ENCODE measurements at places on chromosomes 11 and 22.

DNA sequence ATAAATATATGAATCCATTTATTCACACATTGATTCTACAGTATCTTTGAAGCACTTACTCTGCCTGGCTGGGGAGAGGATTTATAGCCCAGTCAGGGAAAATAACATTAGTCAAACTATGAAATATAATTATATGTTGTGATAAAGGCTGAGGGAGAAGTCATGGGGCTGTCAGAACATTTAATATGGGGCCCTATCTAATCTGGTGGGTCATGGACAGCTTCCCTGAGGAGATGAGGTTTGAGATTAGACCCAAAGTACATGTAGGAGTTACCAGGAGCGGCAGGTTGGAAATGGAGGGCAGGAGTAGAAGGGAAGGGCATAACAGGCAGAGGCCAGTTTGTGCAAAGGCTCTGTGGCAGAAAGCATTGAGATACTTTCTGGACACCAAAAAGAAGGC, 86.2 kb downstream of the DEPDC5 start:
- no peak overlapping the region for H3K4me3 ChIP-seq
- H3K36me3 ChIP-seq: peaks cover 45% of the 10 kb centered on the region
- H3K27ac ChIP-seq: peak overlapping the region; percentile 8

GRCh38 chr11:44566952-44567875, 1.8 kb downstream of the CD82 start:
- H3K4me3 ChIP-seq: peak overlapping the region; percentile 87
- no peaks in the 10 kb centered on the region for H3K27me3 ChIP-seq
- H3K4me1 ChIP-seq: peaks cover 54% of the 10 kb centered on the region
- peak overlapping the region; percentile 97 for H3K27ac ChIP-seq

GRCh38 chr22:18031695-18032454, 7.5 kb upstream of the MICAL3 start:
- no peak for DNase-seq
- no peak overlapping the region for H3K27ac ChIP-seq
- no peak overlapping the region for H3K4me3 ChIP-seq
- H3K36me3 ChIP-seq: no peaks in the 10 kb centered on the region

GRCh38 chr11:114129142-114129541, 69.6 kb downstream of the ZBTB16 start:
- no peaks in the 10 kb centered on the region for H3K27me3 ChIP-seq
- H3K27ac ChIP-seq: no peak overlapping the region
- peak overlapping the region; percentile 68 for H3K4me3 ChIP-seq
- DNase-seq: no peak

- H3K27ac ChIP-seq: no peak overlapping the region
- no peaks in the 10 kb centered on the region for H3K4me1 ChIP-seq
- no peak for DNase-seq
- H3K4me3 ChIP-seq: no peak overlapping the region
- no peaks in the 10 kb centered on the region for H3K27me3 ChIP-seq
Measured at GRCh38 chr11:133323354-133323753, 208.9 kb downstream of the OPCML start.

GRCh38 chr11:130876931-130877915, 39.1 kb downstream of the SNX19 start:
- H3K27me3 ChIP-seq: no peaks in the 10 kb centered on the region
- peaks cover 51% of the 10 kb centered on the region for H3K36me3 ChIP-seq
- no peak for DNase-seq
- no peak overlapping the region for H3K27ac ChIP-seq

GRCh38 chr11:124674168-124674517, 439 bp downstream of the SPA17 start:
- H3K36me3 ChIP-seq: peaks cover 29% of the 10 kb centered on the region
- peak overlapping the region; percentile 83 for H3K4me3 ChIP-seq
- H3K27me3 ChIP-seq: no peaks in the 10 kb centered on the region
- peak overlapping the region; percentile 97 for H3K27ac ChIP-seq
- H3K4me1 ChIP-seq: peaks cover 11% of the 10 kb centered on the region

- H3K36me3 ChIP-seq: no peaks in the 10 kb centered on the region
- DNase-seq: no peak
- no peak overlapping the region for H3K4me3 ChIP-seq
Measured at GRCh38 chr11:104761511-104761910, 136.7 kb downstream of the CASP12 start.

GRCh38 chr11:117816151-117816741, 8.3 kb downstream of the FXYD2 start:
- peaks cover 11% of the 10 kb centered on the region for H3K36me3 ChIP-seq
- DNase-seq: no peak
- H3K4me1 ChIP-seq: peaks cover 38% of the 10 kb centered on the region
- H3K27ac ChIP-seq: peak overlapping the region; percentile 96
- peak overlapping the region; percentile 69 for H3K4me3 ChIP-seq

GRCh38 chr11:85627332-85627997, at the start of gene DLG2:
Gene DLG2, minus strand, starts transcription at chr11:85627344.
- H3K27me3 ChIP-seq: no peaks in the 10 kb centered on the region
- H3K36me3 ChIP-seq: peaks cover 21% of the 10 kb centered on the region
- DNase-seq: peak; percentile 5
- H3K4me3 ChIP-seq: peak within 1 kb of the TSS; percentile 97
- peak within 1 kb of the TSS; percentile 94 for H3K27ac ChIP-seq
- H3K4me1 ChIP-seq: peaks cover 27% of the 10 kb centered on the region

DNA sequence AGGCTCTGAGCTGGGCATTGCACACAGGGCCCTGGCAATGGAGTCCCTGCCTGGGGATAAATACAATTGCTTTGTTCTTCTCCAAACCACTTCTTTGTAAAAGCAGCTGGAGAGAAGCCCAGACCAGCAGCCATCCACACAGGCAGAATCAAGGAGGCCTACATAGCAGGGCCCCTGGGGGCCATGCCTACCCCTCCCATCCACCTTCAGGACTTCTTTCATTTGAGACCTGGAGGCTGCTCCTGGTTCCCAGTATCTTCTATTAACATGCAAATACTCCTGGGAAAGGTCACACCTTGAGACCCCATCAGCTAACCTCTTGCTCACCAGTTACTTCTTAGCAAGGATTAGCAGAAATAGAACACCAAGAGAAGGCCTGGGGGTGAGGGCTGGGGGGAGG, 511.1 kb downstream of the SOX6 start:
- no peaks in the 10 kb centered on the region for H3K4me1 ChIP-seq
- no peak for DNase-seq
- no peak overlapping the region for H3K4me3 ChIP-seq
- H3K27ac ChIP-seq: no peak overlapping the region
- H3K27me3 ChIP-seq: no peaks in the 10 kb centered on the region
- no peaks in the 10 kb centered on the region for H3K36me3 ChIP-seq

GRCh38 chr22:28791841-28792490, 8.4 kb downstream of the XBP1 start:
- peak overlapping the region; percentile 81 for H3K27ac ChIP-seq
- H3K4me3 ChIP-seq: peak overlapping the region; percentile 19
- peaks cover 60% of the 10 kb centered on the region for H3K36me3 ChIP-seq
- H3K4me1 ChIP-seq: peaks cover 55% of the 10 kb centered on the region
- DNase-seq: no peak
- H3K27me3 ChIP-seq: no peaks in the 10 kb centered on the region

- H3K27ac ChIP-seq: no peak overlapping the region
- H3K36me3 ChIP-seq: no peaks in the 10 kb centered on the region
- no peak for DNase-seq
- no peaks in the 10 kb centered on the region for H3K27me3 ChIP-seq
- no peak overlapping the region for H3K4me3 ChIP-seq
Measured at GRCh38 chr11:50080256-50080655, 47.6 kb downstream of the OR4C45 start.

DNA sequence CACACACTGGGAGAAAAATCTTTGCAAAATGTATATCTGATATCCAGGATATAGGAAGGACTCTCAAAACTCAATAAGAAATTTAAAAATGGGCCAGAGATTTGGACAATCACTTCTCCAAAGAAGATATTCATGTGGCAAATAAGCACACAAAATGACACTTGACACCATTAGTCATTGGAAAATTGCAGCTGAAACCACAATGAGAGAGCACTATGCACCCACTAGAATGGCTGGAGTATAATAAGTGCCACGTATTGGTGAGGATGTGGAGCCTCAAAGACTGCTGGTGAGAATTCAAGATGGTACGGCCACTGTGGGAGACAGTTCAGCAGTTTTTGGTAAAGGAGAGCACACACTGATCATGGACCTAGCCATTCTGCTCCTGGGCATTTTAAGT, 12.8 kb upstream of the OSBPL5 start:
- DNase-seq: no peak
- H3K4me1 ChIP-seq: no peaks in the 10 kb centered on the region
- no peak overlapping the region for H3K27ac ChIP-seq
- H3K27me3 ChIP-seq: peaks cover 10% of the 10 kb centered on the region
- no peak overlapping the region for H3K4me3 ChIP-seq

- H3K36me3 ChIP-seq: no peaks in the 10 kb centered on the region
- H3K4me1 ChIP-seq: no peaks in the 10 kb centered on the region
- H3K27me3 ChIP-seq: peaks cover 14% of the 10 kb centered on the region
- no peak for DNase-seq
- H3K4me3 ChIP-seq: no peak overlapping the region
Measured at GRCh38 chr22:44231233-44231632, 50.5 kb downstream of the PARVG start.

DNA sequence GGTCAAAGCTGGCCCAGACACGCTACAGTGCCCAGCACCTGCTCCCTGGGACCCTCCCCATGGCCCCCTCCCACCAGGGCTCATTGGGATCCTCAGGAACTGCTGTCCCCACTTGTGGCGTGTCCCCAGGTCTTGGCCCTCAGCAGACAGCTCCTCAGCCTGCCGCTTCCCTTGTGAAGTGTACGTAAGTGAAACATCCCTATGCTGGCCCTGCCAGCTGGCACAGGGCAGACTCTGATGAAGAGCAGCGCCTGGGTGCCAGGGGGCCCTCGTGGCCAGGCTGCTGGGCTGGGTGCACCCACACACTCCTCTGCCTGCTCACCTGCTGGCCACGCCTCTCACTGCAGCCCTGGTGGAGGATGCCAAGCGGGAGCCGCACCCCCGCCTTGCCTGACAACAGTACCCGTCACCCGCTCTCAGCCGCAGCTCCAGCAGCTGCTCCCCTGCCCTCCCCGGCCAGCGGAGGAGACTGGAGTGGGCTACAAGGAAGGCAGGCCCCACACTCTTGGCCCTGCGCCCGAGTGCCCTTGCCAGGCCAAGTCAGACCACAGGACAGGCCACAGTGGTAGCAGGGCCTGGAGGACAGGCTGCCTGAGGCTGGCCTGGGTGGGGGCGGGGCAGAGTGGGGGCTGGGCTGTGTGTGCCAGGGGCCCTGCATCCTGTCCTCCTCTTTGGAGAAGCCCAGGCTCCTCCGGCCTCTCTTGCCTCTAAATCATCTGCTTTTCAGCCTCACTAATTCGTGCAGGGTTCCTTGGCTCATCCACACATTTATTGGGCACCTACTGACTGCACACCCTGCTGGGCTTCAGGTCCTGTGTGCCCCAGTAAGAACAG, 39.5 kb downstream of the IGF2 start:
- no peaks in the 10 kb centered on the region for H3K4me1 ChIP-seq
- peaks cover 18% of the 10 kb centered on the region for H3K27me3 ChIP-seq
- no peak overlapping the region for H3K4me3 ChIP-seq
- no peaks in the 10 kb centered on the region for H3K36me3 ChIP-seq
- H3K27ac ChIP-seq: no peak overlapping the region

- H3K36me3 ChIP-seq: no peaks in the 10 kb centered on the region
- H3K4me3 ChIP-seq: peak overlapping the region; percentile 20
- H3K4me1 ChIP-seq: peaks cover 26% of the 10 kb centered on the region
- H3K27ac ChIP-seq: peak overlapping the region; percentile 84
- no peaks in the 10 kb centered on the region for H3K27me3 ChIP-seq
Measured at GRCh38 chr11:86805873-86806310, 5.5 kb downstream of the PRSS23 start.

DNA sequence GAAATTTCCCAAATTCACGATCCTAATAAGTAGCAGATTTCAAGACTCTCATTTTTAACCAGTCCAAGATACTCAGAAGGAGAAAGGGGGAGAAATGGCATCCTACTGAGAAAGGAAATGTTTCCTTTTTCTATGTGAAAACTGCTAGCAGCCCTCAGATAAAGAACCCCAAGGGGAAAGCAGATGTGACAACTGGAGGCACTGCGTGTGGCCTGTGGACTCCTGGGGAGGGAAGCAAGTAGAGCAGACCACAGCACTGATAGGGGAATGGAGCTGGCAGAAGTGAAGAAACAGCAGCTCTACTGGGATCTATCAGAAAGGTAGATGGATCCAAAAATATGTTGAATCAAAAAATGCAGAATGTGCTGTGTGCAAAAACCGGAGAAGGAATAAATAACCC, 239.7 kb upstream of the API5 start:
- H3K27ac ChIP-seq: no peak overlapping the region
- no peak for DNase-seq
- H3K4me3 ChIP-seq: no peak overlapping the region

- peaks cover 5% of the 10 kb centered on the region for H3K36me3 ChIP-seq
- no peak overlapping the region for H3K4me3 ChIP-seq
- no peak for DNase-seq
- H3K27ac ChIP-seq: no peak overlapping the region
- peaks cover 64% of the 10 kb centered on the region for H3K27me3 ChIP-seq
- H3K4me1 ChIP-seq: no peaks in the 10 kb centered on the region
Measured at GRCh38 chr11:117715801-117716200, 81.2 kb downstream of the DSCAML1 start.

- peaks cover 19% of the 10 kb centered on the region for H3K4me1 ChIP-seq
- no peaks in the 10 kb centered on the region for H3K36me3 ChIP-seq
- DNase-seq: no peak
- peak overlapping the region; percentile 64 for H3K27ac ChIP-seq
- H3K27me3 ChIP-seq: no peaks in the 10 kb centered on the region
Measured at GRCh38 chr11:75495749-75496304, 29.9 kb downstream of the GDPD5 start.

DNA sequence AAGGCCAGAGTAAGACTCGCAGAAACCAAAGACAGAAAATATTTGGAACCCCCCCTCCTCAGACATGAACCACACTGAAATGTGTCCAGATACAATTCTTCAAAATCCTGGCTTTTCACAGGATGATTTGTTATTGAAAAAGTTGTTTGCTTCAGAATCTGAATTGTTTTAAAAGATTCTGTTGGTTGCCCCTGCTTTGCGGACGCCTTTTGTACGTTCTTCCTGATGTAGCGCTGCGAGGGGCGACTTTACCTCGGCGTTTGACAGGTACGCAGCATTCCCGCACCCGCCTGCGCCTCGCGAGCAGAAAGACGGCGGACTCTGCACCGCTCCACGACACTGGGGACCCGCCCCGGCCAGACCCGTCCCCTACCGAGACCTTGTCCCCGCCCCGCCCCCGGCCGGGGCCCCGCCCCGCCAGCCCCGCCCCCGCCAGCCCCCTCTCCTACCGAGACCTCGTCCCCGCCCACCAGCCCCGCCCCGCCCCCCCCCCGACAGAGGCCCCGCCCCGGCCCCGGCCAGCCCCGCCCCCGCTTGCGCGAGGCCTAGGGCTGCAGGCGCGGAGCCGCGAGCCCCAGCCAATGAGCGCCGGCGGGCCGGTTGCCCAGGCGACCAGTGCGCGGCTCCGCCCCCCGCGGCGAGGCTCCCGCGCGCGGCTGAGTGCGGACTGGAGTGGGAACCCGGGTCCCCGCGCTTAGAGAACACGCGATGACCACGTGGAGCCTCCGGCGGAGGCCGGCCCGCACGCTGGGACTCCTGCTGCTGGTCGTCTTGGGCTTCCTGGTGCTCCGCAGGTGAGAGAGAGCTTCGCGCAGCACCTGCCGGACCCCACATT, at the start of gene GLB1L2:
Gene GLB1L2 (plus strand): TSS at position 635 of the 835 bp plus-strand sequence. CDS start 74 bp downstream, at position 709.
- peak; percentile 73 for DNase-seq
- peaks cover 7% of the 10 kb centered on the region for H3K27me3 ChIP-seq
- H3K27ac ChIP-seq: peak within 1 kb of the TSS; percentile 82
- H3K4me3 ChIP-seq: peak within 1 kb of the TSS; percentile 86
- H3K36me3 ChIP-seq: peaks cover 15% of the 10 kb centered on the region

GRCh38 chr22:47276450-47276820, 514.0 kb downstream of the TBC1D22A start:
- H3K27ac ChIP-seq: no peak overlapping the region
- peaks cover 2% of the 10 kb centered on the region for H3K36me3 ChIP-seq
- no peak overlapping the region for H3K4me3 ChIP-seq

GRCh38 chr11:131888230-131888855, 517.9 kb downstream of the NTM start:
- H3K4me3 ChIP-seq: no peak overlapping the region
- no peaks in the 10 kb centered on the region for H3K4me1 ChIP-seq
- H3K36me3 ChIP-seq: no peaks in the 10 kb centered on the region
- no peak for DNase-seq
- no peak overlapping the region for H3K27ac ChIP-seq

Data from effector memory CD8-positive, alpha-beta T cell (primary cell).